ENCODE measurements at places on chromosomes 13 and 19. TPM values are rescaled to one million over a fixed set of nuclear protein-coding genes. Genes with fewer than 3 reads are reported as not detected.

Gene USE1
- 16.2 TPM for total RNA-seq

Gene MUC16
- 0.23 TPM for total RNA-seq

Gene MBD3L3
- total RNA-seq, result not detected

Gene UNC13A
- 1.7 TPM for total RNA-seq

Gene ZNF155
- 2.8 TPM for total RNA-seq

Gene NFIX
- 3.4 TPM for total RNA-seq

Gene MYH14
- total RNA-seq, result 6.4 TPM

Gene MAN2B1
- 23.1 TPM for total RNA-seq

Gene LAIR2
- not detected for total RNA-seq
